ENCODE measurements at places on chromosomes 5 and 9.

DNA sequence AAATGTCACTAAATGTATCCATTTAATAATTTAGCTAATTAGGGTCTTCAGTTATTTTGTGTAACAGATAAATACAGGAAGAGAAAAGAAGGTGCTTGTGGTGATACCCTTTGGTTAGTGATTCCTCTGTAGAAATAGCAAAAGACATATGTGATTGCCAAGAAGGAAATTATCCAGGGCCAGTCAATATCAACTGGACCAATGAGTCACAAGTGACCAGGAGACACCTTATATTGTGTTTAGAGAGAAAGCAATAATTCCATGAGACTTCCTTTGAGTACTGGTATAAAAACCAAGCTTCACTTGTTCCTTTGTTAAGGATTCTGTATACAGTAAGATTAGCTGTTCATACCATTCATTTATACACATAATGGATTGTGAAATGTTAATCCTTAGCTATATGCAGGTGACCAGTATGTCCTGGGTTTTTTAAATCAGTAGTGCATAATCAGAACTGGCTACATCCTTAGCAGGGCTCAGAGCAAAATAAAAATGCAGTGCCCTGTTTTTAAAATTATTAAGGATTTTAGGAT lies 11.7 kb upstream of the F2R start:
- DNase-seq, result no peak

- DNase-seq, result no peak
Observed at GRCh38 chr5:40594811-40595210, 84.9 kb upstream of the PTGER4 start.

DNA sequence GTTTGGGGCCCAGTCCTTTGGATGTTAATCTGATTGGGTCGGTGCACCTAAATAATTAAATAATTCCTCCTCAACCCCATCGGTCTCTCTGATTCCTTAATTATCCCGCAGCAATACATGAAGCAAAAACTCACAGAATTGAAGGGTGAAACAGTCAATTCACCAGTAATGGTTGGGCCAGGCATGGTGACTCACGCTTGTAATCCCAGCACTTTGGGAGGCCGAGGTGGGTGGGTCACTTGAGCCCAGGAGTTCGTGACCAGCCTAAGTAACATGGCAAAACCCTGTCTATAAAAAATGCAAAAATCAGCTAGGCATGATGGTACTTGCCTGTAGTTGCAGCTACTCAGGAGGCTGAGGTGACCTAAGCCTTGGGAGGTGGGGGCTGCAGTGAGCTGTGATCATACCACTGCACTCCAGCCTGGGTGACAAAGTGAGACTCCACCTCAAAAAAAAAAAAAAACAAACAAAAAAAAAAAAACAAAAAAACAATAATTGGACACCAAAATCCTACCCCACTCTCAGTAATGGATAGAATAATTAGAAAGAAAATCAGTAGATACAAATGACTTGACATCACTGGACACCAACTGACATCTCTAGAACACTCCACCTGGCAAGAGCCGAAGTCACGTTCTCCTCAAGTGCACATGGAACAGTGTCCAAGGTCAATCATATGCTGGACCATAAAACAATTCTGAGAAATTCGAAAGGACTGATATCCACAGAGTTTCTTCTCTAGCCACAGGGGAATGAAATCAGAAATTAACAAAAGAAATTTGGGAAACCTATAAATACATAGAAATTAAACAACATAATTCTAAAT lies 5.3 kb downstream of the ABO start:
- DNase-seq, result no peak

GRCh38 chr9:35163413-35163812 lies 1.6 kb downstream of the UNC13B start:
- DNase-seq, result no peak

DNA sequence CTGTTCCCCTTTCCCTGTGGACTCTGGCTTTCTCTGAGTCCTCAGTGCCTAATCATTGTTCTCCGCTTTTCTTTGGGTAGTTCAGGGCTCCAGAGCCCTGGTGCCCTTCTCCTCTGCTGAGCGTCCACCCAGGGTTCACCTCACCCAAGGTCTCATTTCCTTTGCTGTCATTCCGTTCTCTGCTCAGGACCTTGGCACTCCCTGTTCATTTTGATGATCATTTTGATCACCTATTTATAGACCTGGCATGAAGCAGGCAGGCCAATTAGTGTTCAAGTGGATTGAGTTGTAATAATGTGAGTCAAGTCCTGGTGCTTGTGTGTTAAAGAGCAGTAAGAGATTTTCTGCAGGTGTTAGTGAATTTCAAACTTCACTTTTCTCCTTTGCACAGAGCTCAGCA lies 3.6 kb downstream of the TRIO start:
- DNase-seq, result no peak

GRCh38 chr9:111866976-111867375 lies 29.6 kb upstream of the UGCG start:
- DNase-seq, result no peak

DNA sequence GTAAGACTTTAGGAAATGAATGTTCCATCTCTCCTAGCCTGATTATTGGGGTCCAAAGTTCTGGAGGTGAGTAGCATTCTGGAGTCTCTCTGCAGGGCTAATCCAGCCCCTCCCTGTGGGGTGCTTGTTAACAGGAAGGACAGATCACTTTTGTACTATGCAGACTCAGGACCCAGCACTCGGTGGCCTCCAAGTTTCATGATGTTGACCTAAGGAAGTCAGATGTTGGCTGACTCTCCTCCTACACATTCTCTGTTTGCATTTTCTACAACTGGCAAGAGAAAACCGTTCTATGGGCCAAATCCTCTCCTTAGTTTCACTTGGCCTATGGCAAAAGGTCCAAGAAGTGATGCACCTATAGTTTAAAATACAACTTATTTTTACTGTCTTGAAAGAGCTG lies 5.5 kb upstream of the PDE8B start:
- DNase-seq, result no peak

GRCh38 chr9:127714020-127714750 lies 1.3 kb downstream of the PTRH1 start:
- DNase-seq, result no peak

GRCh38 chr5:65440456-65440855 lies 41.3 kb downstream of the ADAMTS6 start:
- DNase-seq, result no peak

GRCh38 chr5:76958991-76959767 lies 6.3 kb downstream of the CRHBP start:
- DNase-seq, result no peak

- no peak for DNase-seq
Observed at GRCh38 chr9:21668516-21668915, 133.9 kb upstream of the MTAP start.

DNA sequence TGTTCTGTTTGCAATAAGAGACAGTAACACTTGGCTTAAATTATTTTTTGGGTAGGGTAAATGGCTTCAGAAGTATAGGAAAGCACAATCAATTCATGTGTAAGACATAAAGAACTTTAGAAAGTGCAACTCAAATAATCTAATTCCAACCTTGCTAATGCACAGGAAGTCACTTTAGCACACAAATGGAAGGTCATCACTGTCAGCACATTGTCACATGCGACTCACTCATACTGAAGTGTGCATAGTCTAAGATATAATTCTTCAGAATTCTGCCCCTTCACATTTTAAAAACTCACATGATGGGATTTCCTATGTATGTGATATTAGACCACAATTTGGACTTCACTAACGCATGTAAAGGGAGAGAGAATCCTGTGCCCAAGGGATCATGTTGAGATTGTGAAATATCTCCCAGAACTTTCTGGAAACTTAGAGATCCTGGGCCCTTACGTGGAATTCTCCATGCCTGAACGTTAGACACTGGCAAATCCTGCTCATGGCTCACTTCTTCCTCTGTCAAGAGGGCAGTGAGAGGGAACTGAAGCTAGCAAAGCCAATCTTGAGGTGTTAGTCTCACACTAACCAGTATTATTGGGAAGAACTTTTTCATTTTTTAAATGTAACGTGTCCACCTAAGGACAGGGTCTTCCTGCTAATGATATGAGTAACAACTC lies 403.2 kb upstream of the PTGER4 start:
- no peak for DNase-seq

- no peak for DNase-seq
Observed at GRCh38 chr5:87627363-87627762, 214.6 kb upstream of the CCNH start.

DNA sequence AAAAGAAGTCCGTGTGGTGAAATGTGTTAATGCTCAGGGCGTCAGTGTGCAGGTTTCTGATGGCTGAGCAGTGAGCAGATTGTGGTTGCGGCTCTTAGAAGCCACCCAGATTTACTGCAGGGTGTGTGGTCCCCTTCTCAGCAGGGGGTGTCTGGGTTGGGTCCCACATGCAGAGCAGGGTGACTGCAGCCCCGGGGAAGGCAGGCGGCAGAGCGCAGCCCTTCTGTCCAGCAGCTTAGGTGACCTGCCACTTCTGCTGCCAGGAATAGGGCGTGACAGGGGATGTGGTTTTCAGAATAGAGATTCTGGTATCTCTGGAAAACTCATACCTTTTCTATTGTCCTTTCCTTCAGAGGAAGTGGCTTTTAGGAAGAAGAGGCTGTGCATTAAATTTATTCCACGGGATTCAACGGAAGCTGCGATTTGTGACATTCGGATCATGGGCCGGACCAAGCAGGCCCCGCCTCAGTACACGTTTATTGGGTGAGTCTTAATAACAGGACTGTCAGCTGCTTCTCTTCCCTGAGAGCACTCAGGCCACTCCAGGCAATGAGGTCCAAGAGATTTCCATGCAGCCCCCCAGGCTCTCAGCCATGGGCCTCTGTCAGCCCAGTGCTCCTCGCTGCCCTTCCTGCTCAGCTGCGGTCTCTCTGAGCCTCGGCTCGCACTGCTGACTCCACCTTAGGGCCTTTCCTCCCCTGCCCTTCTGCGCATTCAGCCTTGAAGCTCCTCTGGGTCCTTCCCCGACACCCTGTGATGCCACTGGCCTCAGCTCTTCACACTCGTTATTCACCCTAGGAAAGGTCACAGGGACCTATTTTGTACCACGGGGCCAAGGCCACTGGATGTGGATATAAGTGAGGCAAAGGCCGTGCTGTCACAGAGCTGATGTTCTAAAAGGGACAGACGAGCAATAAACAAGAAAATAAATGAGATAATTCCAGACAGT lies 65.4 kb downstream of the MVB12B start:
- DNase-seq, result no peak
